ENCODE measurements at places on chromosomes 1 and 21.

GRCh38 chr1:185674201-185674600, 60.0 kb upstream of the HMCN1 start:
- DNase-seq, result no peak

DNA sequence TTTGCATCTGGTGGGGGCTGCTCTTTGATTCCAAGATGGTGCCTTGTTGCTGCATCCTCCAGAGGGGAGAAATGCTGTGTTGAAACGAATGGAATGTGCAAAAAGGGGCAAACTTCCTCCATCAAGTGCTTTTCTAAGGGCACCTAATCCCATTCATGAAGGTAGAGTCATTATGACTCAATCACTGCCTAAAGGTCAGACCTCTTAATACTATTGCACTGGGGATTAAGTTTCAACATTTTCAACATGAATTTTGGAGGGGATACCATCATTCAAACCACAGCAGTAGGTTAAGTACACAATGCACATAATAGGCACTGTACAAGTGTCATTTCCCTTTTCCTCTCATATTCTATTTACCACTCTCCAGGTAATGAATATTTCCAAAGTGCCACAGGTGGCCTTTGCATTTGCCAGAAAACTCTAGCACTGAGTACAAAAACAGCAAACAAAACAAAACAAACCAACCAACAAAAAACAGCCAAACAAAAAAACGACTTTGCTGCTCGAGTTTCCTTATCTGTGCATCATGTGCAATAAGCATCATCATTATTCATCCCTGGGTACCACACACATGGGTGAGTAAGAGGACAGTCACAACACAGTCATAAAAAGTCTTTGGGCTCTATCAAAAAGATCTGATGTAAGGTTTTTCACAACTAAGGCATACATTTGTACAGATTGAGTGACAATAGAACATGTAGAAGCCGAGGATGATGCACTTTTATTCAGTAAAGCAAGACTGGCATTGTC, 42.5 kb downstream of the IFI44 start:
- no peak for DNase-seq

DNA sequence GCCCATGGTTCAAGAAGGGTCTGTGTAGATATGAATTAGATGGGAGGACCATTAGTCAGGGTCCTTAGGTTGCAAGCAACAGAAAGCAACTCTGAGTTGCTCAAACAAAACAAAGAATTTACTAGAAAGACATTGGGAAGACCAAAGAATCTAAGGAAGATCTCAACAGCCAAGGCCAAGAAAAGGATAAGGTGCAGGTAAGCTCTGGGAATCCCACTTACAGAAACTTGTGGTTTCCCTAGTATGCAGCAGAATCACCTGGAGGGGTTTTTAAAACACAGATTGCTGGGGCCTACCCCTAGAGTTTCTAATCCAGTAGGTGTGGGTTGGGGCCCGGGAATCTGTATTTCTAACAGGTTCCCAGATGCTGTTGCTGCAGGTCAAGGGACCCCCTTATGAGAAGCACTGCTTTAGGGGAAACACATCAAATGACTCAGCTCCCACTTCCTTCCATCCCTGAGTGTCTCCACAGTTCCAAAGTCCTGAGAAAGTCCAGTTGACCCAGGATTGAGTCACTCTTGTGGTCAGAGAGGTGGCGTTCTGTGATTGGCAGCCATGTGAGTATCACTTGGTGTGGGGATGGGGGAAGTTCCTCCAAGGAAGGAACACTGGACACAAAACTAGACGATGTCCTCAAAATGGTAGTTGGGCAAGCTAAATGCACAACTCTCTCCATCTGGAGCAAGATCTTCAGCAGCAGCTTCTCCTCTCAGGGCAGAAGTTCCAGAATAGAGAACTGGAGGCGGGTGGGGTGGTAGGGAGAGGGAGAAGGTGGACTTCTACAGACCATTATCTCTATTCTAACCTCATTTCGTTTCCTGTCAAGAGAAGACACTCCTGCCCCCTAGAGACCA, 24.2 kb upstream of the EYA3 start:
- peak; percentile 33 for DNase-seq

DNA sequence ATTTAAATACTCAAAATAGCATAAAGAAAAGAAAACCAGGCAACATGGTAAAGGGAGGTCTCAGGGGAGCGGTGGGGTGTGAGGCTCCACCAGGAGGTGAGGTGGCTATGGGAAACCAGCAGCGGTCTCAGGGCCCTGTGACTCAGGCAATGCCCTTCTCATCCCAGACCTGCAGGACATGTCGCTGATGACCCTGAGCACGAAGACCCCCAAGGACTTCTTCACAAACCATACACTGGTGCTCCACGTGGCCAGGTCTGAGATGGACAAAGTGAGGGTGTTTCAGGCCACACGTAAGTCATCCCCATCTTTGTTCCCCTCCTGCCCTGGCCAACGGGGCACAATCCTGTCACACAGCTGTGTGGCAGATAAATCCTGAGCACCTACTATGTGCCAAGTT, 31.5 kb downstream of the PADI4 start:
- no peak for DNase-seq

GRCh38 chr1:3819771-3820200, 23.5 kb upstream of the LRRC47 start:
- no peak for DNase-seq

DNA sequence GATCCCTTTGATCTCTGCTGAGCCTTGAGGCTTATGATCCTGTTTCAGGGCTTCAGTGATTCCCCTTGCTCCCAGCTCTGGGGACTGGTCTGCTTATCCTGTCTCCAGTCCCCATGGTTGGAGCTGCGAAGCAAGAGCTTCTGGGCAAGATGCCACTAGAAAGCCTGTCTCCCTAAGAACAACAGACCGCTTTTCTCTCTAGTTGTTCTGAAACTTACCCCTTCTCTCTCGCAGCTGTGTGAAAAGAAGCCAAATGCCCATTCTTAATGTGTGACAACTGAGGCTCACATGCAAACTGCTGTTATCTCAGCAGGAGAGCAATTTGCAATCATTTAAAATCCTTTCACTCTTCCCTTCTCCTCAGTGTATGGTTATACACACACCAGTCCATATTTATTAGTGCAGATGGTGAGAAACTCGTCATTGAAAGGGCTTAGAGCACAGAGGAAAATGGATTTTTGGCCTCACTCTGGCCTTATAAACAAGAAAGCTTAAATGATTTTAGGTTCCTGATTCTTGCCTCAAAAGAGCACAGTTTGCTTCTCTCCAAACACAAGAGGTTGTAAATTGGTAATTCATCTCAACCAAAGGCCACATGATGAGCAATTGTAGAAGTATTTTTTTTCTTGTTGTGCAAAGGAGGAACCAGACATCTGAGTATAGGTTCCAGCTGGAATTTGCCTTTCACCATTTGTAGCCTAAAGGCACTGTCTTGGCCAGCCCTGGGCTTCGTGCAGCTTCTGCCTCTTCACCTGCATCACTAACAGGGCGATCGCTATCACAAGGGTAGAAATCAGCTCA, 179.2 kb upstream of the LMO4 start:
- DNase-seq, result no peak

GRCh38 chr1:77687519-77687906, 5.1 kb upstream of the ZZZ3 start:
- DNase-seq, result no peak

- DNase-seq, result no peak
These were observed 547.3 kb upstream of the PLXNA2 start for GRCh38 chr1:208791456-208791855.

DNA sequence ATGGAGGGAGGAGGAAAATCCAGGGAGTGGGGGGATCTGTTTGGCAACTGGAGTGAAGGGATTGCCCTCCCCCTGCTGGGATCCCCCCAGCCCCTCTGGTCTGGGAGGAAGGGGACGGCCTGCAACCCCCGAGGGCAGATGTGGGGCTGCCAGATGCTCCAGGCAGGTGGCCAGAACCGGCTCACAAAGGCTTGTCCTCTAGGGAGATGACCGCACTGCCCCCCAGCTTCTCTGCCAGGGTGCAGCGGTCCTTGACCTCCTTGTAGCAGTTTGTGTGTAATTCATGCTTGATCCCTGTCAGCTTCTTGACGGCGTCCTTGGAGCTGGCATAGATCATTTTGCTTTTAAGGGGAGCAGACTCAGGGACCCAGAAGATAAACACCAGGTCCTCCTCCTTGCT, 69.2 kb downstream of the ROR1 start:
- no peak for DNase-seq

GRCh38 chr1:10687251-10687651, 109.2 kb downstream of the CASZ1 start:
- DNase-seq, result no peak

- DNase-seq, result no peak
These were observed 71.4 kb downstream of the KIF26B start for GRCh38 chr1:245226203-245226499.

- DNase-seq, result no peak
These were observed 130.7 kb downstream of the FAM78B start for GRCh38 chr1:166036092-166036491.

GRCh38 chr1:193569983-193570269, 383.5 kb upstream of the B3GALT2 start:
- DNase-seq, result no peak

DNA sequence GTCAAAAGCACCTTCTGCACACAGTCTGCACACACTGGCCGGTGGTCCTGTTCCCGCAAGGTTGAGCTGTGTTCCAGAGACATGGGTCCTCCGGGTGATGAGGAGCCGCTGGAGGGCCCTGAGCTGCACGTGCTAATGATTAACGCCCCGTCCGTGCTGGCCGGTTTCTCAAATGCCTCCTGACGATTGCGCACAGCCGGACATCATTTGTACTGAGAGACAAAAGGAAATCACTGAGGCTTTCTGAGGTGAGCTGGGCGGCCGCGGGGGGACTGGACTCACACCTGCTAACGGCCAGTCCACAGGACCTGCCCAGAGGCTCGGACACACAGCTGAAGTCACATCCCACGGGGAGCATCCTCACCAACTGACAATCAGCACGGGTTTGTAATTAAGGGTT, 29.2 kb downstream of the POFUT2 start:
- no peak for DNase-seq

DNA sequence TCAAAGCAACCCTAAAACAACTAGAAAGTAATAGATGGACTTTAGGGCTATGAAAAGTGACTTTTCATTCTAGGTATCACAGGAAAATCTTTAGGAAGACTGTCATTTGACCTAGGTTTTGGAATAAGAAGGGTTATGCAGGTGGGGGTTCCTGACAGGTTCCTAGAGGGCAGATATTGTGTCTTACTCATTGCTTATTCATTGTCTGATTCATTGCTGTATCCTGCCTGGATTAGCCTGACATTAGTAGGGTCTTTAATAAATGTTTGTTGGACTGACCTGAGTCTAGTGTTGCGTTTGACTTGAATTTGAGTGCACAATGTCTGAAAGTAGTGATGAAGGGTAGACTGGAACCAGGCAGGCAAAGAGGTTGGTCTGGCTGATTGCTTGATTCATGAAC, 6.0 kb downstream of the FNBP1L start:
- DNase-seq, result no peak

DNA sequence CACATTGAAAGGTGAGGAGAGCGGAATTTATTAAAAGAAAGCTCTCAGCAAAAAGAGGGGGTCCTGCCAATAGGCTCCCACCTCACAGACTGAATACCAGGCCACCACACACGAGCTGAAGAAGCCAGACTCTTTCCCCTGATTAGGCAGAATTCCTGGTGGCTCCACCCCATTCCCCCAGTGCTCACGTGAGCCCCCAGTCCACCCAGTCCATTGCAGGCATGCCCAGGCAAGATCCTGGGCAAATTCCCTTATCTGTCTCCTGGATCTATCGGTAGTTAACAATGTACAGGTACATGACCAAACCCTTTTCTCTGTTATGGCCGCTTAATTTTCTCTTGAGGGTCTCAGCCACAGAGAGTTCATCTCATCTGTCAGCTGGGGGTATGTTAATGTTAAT, 54.6 kb upstream of the BTG3 start:
- no peak for DNase-seq

GRCh38 chr21:34648739-34649297, 20.0 kb upstream of the CLIC6 start:
- DNase-seq, result no peak

DNA sequence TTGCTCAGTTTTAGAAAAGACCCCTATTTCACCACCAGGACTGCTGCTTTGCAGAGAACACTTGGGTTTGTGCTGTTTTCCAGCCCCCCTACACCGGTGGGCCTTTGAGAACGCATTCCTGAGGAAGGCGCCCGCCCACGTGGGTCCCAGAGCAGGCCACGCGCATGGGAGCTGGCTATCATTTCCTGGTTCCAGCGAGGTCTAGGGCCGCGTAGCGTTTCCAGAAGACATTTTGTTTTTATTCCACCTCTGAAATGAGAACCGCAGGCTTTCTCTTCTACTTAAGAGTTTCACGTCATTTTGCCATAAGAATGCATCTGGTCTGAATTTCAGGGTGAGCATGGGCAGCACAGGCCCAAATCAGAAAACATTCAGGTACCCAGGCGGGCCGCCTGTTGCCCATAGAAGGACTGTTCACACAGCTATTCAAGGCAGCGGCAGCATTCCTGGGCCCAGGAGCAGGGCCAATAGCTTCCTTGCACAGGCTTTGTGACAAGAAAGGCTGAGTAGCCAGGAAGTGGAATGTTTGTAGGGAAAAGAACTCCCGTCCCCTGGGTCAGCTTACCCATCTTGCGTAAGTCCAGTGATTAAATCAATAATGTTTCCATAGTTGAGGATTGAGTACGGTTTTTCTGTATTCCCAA, 1.4 kb upstream of the KLHL21 start:
- no peak for DNase-seq

- no peak for DNase-seq
These were observed 20.2 kb upstream of the ZMYM1 start for GRCh38 chr1:35058988-35059387.

GRCh38 chr1:26375081-26375480, 2.5 kb upstream of the ZNF683 start:
- no peak for DNase-seq

DNA sequence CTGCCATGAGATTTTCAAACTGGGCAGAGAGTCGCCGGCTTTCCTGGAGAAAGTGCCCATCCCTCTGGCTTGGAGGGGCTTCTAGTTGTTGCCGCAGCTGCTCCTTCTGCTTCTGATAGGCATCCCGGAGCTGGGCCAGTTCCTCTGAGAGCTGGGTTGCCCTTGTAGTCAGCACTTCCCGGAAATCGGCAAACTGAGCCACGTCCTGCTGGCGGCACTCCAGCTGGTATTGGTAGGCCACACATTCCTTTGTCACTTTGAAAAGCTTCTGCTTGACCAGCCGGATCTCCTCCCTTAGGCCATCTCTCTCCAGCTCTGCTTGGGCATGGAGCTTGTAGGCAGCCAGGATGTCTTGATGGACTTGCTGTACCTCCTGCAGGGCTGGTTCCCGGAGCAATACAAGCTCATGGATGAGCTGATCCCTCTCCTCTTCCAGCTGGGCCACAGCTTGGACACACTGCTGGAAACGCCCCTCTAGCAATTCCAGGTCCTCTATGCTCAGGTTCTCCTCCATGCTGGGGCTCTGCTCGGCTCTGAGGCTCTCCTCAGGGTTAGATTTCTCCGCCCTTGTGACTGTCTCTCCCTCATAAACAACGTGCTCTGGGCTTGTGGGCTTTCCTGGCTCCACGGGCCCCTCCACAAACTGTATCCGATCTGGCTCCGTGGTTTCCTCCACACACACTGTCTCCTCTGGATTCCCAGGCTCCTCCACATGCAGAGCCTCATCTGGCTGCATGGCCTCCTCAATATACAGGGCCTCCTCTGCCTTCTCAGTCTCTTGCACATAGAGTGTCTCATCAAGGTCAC, 7.3 kb downstream of the SYNC start:
- DNase-seq, result no peak

GRCh38 chr1:2044510-2045319, 5.5 kb upstream of the PRKCZ start:
- peak; percentile 44 for DNase-seq

- DNase-seq, result no peak
These were observed 171.5 kb downstream of the ADSS2 start for GRCh38 chr1:244280201-244280600.

GRCh38 chr1:100575406-100575805, 37.5 kb downstream of the GPR88 start:
- DNase-seq, result no peak
